ENCODE measurements at places on chromosomes 5 and 9.

GRCh38 chr9:136138566-136138965 is 19.9 kb upstream of the TMEM250 start:
- no peak for DNase-seq

DNA sequence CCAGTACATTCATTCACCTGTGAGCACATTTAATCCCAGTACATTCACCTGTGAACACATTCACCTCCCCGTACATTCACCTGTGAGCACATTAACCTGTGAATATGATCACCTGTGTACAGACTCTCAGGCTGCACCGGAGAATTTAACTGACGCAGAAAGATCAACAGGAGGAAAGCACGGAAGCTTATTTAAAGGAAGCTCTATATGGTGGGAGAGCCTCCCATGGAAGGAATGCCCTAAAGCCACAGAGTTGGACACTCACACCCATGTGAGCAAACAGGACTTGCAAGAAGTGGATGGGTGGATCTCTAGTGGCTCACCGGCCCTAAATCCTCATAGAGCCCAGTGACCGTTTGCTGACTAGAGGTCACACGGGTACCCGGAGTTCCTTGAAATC is 38.2 kb downstream of the TRIP13 start:
- DNase-seq, result no peak

DNA sequence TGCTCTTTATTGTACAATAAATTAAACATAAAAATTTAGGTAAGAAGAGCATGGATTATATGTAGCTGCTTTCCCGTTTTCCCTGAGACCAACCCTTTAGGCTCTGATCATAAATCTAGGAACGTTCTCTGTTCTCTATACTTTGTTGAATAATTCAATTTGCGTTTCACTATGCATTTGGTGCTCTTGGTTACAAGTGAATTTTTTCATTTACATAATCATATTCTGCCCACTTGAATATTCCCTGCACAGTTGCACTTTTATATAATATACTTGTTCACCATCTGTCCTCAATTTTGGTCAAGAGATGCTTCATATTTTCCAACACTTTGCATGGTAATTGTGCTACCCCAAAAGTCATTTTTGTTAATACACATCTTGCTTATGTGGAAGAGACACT is 741.8 kb downstream of the CDH12 start:
- DNase-seq, result no peak

GRCh38 chr5:72623323-72623722 is 116.1 kb upstream of the ZNF366 start:
- no peak for DNase-seq

DNA sequence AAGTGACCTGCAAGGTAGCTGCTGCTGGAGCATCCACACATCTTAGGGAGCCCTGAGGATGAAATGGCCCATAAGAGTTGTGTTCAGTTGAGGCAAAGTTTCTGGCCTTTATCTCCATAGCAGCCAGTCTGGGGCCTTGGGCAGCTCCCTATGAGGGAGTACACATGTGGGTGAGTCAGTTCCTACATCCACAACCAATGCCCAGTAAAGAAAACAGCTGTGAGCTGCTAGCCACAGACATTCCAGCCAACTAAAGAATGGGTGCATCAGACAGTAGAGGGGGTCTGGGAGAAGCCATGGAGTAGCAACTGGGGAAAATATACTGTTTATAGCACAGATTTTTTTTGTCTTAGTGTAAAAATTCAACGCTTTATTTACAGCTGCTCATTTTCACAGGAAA is 720.7 kb downstream of the TLE1 start:
- DNase-seq, result no peak

GRCh38 chr5:4001004-4001403 is 405.4 kb downstream of the IRX1 start:
- DNase-seq, result no peak

DNA sequence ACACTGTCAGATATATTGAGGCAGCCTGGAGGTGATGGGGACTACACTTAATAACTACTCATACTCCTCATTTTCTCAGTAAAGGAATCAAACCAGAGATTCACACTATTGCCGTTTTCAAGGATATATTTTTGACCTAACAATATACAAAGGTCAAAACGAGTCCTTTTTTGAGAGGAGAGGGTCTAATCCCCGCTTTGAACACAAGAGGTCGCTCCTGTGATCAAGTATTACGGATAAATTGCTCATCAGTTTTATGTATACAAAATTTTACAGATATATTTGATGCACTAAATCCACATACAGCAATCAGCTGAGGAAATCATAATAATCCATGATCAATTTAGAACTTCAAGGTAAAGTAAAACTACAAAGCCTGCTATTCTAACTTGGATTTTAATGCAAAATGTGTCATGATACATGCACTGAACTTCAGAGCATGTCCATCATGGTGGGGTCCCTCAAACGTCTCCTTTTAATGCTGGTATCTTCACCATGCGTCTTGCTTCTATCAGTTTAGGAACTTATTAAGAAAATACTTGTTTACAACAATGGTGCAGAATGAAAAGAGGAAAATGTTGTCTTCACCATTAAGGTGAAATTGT is 2.5 kb upstream of the ISL1 start:
- DNase-seq, result no peak

GRCh38 chr5:90581956-90582355 is 23.4 kb downstream of the ADGRV1 start:
- no peak for DNase-seq

DNA sequence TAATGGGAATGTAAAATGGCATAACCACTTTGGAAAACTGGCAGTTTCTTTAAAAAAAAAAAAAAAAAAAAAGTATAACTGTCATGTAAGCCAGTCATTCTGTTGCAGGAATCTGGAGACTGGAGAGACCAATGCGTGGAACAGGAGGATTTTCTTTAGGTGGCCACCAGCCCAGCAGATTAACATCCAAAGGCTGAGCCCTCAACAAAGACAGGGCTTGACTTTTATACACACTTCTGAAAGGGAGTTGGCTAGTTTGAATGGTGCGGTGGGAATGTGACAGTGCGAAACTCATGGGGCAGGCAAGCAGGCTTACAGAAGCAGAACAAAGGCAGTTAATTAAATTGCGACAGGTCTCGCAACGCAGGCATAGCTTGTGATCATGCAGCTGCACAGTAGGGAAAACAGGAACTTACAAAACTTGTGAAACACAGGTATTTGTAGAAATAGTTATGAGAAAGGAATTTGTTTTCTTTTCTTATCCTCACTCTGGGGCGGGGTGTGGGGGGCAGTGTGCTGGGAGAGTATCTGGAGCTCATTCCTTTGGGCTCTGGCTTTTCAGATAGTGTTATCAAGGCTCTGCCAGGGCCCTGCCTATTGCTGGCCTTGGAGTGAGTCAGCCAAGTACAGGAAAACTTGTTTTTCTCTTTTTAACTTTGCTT is 12.0 kb downstream of the UIMC1 start:
- DNase-seq, result no peak

- no peak for DNase-seq
Observed at GRCh38 chr5:4511996-4512656, 628.0 kb upstream of the ADAMTS16 start.

GRCh38 chr9:19460243-19460642 is 51.4 kb downstream of the ACER2 start:
- DNase-seq, result no peak

GRCh38 chr5:62931153-62931950 is 352.7 kb downstream of the LRRC70 start:
- DNase-seq, result no peak

- DNase-seq, result no peak
Observed at GRCh38 chr5:111596705-111597104, 84.4 kb upstream of the STARD4 start.

DNA sequence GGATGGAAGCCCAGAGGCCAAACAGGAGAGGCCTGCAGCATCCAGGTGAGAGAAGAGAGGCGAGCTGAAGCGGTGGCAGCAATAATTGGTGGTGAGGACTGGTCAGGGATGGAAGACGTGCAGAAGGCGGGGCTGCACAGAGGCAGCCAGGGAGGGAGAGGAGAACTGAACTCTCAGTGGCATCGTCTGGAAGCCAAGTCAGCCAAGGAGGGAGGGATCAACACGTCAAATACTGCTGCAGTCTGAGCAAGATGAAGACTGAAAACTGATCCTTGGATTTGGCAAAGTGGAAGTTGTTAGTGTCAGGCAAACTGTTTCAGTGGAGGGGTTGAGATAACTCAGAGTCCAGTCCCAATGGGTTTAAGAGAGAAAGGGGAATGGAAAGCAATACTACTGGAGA is 145.4 kb downstream of the CDK5RAP2 start:
- no peak for DNase-seq

- DNase-seq, result no peak
Observed at GRCh38 chr9:91572044-91572443, 148.4 kb upstream of the NFIL3 start.

DNA sequence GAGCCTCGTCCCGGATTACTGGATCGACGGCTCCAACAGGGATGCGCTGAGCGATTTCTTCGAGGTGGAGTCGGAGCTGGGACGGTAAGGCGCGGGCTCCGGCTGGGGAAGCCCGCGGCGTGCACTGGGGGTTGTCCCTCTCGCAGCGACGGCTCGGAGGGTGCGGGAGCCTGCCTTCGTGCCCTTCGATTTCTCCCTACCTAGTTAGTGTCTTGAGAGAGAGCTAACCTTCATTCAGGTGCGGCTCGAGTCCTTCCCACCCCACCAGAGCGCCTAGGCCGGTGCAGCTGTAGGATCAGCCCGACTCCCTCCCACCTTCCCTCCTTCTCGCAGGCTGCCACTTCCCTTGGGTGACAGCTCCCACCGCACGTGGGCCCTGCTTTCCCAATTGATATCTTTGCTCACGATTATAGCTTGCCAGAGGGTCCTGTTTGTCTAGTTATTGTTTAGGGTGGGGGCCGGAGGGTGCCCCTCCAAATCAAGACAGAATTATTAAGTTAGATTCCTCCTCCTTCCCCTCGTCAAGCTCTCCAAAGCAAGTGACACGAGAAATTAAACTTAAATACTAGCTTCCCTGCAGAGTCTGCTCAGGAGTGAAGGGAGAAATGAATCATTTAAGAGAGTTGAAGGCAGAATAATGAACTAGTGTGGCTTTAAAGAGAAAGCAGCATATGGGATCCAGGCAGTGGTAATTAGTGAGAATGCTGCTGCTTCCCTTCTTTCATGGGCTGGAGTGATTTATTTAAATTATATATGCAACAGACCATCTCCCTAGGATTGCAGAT is 569 bp downstream of the CAMK4 start:
- no peak for DNase-seq

DNA sequence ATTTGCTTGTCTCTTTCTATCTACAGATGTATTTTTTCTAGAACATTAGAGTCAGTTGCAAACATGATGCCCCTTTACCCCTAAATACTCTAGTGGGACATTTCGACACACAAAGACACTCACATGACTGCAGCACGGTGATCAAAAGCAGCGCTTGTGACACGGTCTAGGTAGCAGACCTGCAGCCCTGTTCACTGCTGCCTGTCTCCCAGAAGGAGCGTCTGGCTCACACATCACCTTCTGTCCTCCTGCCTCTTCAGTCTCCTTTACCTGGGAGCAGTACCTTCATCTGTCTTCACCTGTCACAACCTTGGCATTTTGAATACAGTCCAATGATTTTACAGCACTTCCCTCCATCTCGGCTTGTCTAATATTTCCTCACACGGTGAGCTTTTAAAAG is 51.9 kb upstream of the SH3PXD2B start:
- no peak for DNase-seq

Data from cortex of kidney (tissue), 1 donor.